Liver (tissue), 10 donors: ENCODE measurements at places on chromosomes 2 and 18.

GRCh38 chr2:159010340-159010739, 41.9 kb downstream of the TANC1 start:
- DNase-seq = no peak

GRCh38 chr2:9263428-9263827, 56.8 kb downstream of the ASAP2 start:
- no peak for DNase-seq

- no peak for DNase-seq
These were observed 58.6 kb downstream of the ZEB2 start for GRCh38 chr2:144461308-144461766.

DNA sequence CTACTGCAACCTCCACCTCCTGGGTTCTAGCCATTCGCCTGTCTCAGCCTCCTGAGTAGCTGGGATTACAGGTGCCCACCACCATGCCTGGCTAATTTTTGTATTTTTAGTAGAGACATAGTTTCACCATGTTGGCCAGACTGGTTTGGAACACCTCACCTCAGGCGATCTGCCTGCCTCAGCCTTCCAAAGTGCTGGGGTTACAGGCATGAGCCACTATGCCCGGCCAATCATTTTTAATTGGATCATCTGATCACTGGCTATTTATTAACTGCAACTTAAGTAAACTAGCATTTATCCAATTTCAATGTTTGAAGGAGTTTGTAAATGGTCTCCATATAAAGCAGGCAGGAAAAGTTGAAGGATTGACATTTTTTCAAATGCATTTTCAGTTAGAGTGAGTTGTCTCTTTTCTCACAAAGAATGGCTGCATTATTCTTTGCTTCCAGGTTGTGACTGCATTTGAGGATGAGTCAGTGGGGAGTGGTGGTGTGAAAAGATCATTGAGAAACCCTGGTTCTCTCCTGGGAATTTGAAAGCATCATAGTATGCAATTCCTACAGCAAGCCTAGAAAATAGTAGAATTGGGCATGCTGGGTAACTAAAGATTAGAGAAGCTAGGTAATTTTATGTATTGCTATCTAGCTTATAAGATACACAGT, 431.1 kb upstream of the ZEB2 start:
- DNase-seq = no peak

GRCh38 chr2:54289917-54290316, 33.9 kb upstream of the TSPYL6 start:
- DNase-seq = no peak
